ENCODE measurements at places on chromosomes 16 and 17. TPM values are rescaled to one million over a fixed set of nuclear protein-coding genes. Genes with fewer than 3 reads are reported as not detected.

GRCh38 chr17:29376667-29377270 lies 13.4 kb upstream of the TAOK1 start:
- peak; percentile 53 for DNase-seq

GPRC5C gene
- total RNA-seq, result 56.0 TPM

WSCD1 gene
- 36.8 TPM for total RNA-seq

ALDH3A1 gene
- total RNA-seq, result 0.18 TPM

- peak; percentile 51 for DNase-seq
Measured at GRCh38 chr16:51834133-51834532, 683.1 kb upstream of the SALL1 start.

DNA sequence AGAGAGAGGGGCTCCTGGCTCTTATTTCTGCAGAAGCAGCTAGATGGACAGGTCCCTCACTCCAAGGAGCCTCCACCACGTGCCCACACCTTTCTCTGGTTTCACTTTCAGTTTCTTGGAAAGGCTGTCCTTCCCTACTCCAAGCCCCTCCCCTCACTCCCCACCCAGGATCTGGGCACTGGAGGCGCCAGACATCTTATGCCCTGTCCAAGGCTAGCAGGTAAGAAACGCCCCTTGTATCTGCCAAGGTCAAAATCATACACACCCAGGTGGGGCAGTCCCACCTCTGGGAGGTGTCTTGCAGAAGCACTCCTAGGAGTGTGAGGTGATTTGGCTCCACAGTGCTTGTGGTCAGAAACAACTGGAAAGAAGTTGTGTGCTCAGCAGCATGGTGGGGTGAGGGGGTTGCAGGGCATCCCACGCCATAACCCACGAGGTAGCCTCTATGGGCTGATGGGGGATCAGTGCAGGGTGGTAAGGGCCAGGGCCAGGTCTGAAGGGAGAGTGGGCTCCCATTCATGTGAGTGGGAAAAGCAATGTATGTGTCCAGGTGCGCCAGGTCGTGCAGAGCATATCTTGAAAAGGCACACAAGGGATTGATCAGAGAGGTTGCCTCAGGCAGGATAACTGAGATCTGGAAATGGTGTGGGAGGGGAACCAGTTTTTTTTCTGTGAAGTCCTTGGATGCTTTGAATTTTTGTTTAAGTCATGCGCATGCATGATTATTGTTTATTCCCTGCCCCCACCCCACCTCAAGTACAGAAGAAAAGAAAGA lies 31.8 kb upstream of the PRM1 start:
- DNase-seq, result no peak

WWP2 gene
- total RNA-seq, result 14.3 TPM

Measured in muscle of leg (tissue), 16 donors.